ENCODE measurements at places on chromosomes 3 and 15. TPM values are rescaled to one million over a fixed set of nuclear protein-coding genes. Genes with fewer than 3 reads are reported as not detected.
A peak's percentile ranks its signal among the peaks of the same experiment; 100 is the strongest.

Gene CLDN1
- total RNA-seq: 5.7 TPM

Gene TPRA1
- 55.7 TPM for total RNA-seq

Gene SLC22A13
- 1.5 TPM for total RNA-seq

Gene RLBP1
- 0.93 TPM for total RNA-seq

Gene SPESP1
- 67.1 TPM for total RNA-seq

Gene AGBL1
- 0.37 TPM for total RNA-seq

Gene MESP1
- 6.0 TPM for total RNA-seq

Gene SST
- not detected for total RNA-seq

DNA sequence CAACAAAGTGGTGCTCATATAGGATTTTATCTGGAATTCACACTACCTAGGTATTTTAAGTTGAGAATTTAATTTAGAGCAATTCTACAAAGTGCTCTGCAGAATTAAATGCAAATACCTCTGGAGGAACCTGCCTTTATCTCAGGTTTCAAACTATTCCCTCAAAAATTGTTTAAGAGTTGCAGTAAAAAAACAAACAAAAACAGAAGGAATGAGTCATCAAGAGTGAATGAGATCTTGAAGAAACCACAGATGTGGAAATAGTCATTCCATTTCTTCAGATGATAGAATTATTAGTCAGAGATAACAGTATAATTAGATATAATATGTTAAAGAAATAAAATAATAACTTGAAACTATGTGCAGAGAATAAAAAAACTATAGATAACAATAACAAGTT lies 80.8 kb upstream of the SCN5A start:
- no peak for DNase-seq
- no peaks in the 10 kb centered on the region for H3K4me1 ChIP-seq
- H3K4me3 ChIP-seq: no peak overlapping the region
- H3K27ac ChIP-seq: no peak overlapping the region

DNA sequence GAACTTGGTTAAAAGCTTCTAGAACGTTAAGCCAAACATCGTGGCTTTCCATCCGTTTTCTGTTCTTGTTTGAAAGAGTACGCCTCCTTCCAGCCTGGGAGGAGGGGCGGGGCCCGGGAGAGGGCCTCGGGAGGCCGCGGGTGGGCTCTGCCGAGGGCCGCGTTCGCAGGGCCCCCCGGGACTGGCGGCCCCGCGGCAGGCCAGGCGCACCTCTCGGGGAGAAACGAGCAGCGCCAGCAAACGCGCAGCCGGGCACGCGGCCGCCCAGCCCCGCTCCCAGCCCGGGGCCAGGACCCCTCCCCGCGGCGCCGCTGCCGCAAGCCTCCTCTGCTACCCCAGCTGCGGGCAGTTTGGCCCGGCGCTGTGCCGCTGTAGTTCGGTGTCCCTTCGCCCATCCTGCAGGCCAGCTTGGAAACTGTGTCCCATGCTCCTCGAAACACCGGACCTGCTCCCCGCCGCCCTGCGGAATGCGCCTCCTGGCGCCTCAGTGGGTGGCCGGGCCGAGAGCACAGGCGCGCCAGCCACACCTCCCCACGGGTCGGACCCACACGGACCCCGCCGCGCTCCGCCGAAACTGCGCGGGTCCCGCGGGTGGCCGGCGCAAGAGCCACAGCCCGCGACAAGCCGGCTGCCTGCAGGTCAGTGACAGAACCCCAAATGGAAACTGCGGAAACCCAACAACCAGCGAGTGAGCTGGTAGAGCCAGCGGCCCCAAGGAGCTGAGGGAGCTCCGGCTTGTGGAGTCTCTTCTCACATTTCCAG lies 2.3 kb downstream of the OCA2 start:
- H3K36me3 ChIP-seq: no peaks in the 10 kb centered on the region
- H3K27ac ChIP-seq: peak overlapping the region; percentile 70
- peak overlapping the region; percentile 55 for H3K4me3 ChIP-seq
- DNase-seq: no peak

GRCh38 chr3:192130534-192131132 lies 596.7 kb downstream of the FGF12 start:
- H3K27me3 ChIP-seq: no peaks in the 10 kb centered on the region
- H3K4me3 ChIP-seq: no peak overlapping the region
- H3K27ac ChIP-seq: no peak overlapping the region
- H3K4me1 ChIP-seq: no peaks in the 10 kb centered on the region
- no peaks in the 10 kb centered on the region for H3K36me3 ChIP-seq

- no peak overlapping the region for H3K27ac ChIP-seq
- no peak for DNase-seq
- no peak overlapping the region for H3K4me3 ChIP-seq
- H3K27me3 ChIP-seq: no peaks in the 10 kb centered on the region
- H3K4me1 ChIP-seq: peaks cover 5% of the 10 kb centered on the region
Measured at GRCh38 chr15:63013052-63013808, 29.3 kb upstream of the TPM1 start.

DNA sequence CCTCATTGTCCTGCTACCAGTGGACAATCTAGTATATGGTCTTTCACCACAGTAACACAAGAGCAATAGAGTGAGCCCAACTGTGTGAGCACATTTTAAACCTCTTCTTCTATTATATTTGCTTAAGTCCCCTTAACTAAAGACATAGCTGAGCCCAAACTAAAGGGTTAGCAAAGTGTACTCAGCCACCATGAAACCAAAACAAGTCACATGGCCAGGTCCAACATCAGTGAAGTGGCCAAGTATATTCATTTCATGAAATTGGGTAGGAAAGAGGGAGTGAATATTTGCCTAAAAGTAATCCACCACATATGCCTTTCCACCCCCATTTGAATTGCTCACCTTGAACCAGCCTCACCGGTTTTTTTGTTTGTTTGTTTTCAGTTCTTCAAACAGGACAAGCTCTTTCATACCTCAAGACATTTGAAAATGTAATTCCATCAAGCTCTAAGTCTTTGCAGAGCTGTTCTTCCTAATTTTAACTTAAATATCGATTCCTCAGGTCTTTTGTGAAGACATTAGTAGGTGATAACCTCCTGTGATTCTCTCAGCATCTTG lies 327.0 kb upstream of the SEMA6D start:
- no peak overlapping the region for H3K4me3 ChIP-seq
- no peak overlapping the region for H3K27ac ChIP-seq
- H3K4me1 ChIP-seq: no peaks in the 10 kb centered on the region
- DNase-seq: no peak
- no peaks in the 10 kb centered on the region for H3K27me3 ChIP-seq

- no peaks in the 10 kb centered on the region for H3K36me3 ChIP-seq
- peaks cover under 1% of the 10 kb centered on the region for H3K4me1 ChIP-seq
- H3K27ac ChIP-seq: no peak overlapping the region
- no peak for DNase-seq
- no peak overlapping the region for H3K4me3 ChIP-seq
Measured at GRCh38 chr3:171326717-171327440, 133.3 kb downstream of the TNIK start.

GRCh38 chr3:18716101-18716500 lies 291.0 kb upstream of the SATB1 start:
- no peak overlapping the region for H3K4me3 ChIP-seq
- H3K27me3 ChIP-seq: no peaks in the 10 kb centered on the region
- H3K36me3 ChIP-seq: no peaks in the 10 kb centered on the region
- H3K27ac ChIP-seq: no peak overlapping the region

DNA sequence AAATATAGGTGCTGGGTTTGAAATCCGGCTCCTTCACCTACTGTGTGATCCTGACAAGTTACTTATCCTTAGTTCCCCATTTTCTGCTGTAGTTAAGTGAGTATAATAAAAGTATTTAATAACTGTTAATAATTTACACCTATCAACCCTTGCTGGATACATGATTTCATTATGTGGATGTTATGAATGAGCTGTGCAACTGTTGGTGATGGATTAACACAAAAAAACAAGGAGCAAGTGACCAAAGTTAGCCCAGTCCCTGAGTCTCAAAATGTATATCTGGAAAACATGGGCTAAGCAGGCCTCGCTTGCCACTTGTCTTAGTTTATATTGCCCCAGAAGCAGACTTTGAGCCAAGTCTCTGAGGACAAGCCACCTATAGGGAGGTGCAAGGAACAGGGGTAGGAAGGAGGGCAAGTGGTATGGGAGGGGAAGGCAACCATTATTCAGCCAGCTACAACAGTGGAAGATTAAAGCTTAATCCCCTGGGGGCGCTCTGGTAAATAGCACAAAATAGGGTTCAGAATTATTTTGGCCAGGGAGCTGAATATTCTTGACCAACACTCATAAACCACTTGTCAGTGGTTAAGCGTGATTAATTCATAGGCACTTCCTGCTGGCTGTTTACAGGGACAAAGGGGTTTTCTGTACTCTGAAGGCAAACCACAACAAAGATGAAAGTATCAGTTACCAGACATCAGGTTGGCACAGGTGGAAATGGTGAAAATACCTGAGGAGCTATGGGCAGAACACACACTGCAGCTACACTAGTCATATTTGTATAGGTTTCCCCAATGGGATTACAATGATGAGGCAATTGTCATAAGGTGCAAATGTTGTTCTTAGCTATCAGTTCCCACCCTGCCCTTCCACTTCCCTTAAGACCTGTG lies 76.2 kb downstream of the TRIM42 start:
- H3K4me3 ChIP-seq: no peak overlapping the region
- no peak overlapping the region for H3K27ac ChIP-seq
- H3K4me1 ChIP-seq: no peaks in the 10 kb centered on the region

- no peak overlapping the region for H3K27ac ChIP-seq
- no peak overlapping the region for H3K4me3 ChIP-seq
- no peak for DNase-seq
- H3K4me1 ChIP-seq: no peaks in the 10 kb centered on the region
- H3K36me3 ChIP-seq: no peaks in the 10 kb centered on the region
- H3K27me3 ChIP-seq: no peaks in the 10 kb centered on the region
Measured at GRCh38 chr3:24197809-24198208, 252.7 kb downstream of the NR1D2 start.

DNA sequence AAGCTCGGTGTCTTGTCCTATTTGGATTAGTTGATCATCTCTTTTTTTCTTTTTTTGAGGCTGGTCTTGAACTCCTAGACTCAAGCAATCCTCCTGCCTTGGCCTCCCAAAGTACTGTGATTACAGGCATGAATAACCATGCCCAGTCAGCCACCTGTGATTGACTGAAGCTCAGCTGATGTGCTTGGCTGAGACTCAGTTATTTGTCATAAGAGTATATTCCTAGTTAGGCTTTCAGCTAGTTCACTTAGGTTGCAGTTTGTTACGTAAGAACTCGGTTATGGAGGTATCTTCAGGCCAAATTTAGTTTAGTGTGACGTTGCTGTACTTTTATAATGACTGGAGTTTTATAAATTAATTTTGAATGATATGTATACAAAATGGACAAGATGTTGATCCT lies 365.0 kb downstream of the SV2B start:
- no peak for DNase-seq
- no peaks in the 10 kb centered on the region for H3K4me1 ChIP-seq
- no peaks in the 10 kb centered on the region for H3K27me3 ChIP-seq
- no peak overlapping the region for H3K4me3 ChIP-seq
- no peak overlapping the region for H3K27ac ChIP-seq

- no peak overlapping the region for H3K27ac ChIP-seq
- no peak for DNase-seq
- H3K4me1 ChIP-seq: no peaks in the 10 kb centered on the region
- no peaks in the 10 kb centered on the region for H3K36me3 ChIP-seq
- H3K27me3 ChIP-seq: no peaks in the 10 kb centered on the region
Measured at GRCh38 chr3:3087716-3088465, 22.3 kb downstream of the IL5RA start.

DNA sequence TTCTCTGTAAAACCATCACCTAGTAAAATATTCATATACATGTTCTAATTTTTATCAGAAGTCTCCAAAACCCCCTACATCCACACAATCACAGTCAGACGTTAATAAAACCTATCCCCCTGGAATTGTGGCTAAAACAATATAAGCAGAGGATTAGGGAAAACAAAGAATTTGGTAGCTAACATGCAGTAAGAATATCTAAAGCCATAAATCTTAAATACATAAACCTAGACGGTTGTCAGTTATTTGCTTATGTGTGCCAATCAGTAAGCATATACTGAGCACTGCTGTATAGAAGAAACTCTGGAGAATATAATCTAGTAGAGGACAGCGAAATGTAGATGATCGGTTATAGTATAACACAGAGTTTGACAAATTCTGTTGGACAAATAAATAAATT lies 232.2 kb downstream of the TBC1D5 start:
- no peaks in the 10 kb centered on the region for H3K27me3 ChIP-seq
- no peak overlapping the region for H3K27ac ChIP-seq
- no peak overlapping the region for H3K4me3 ChIP-seq

GRCh38 chr3:123941121-123941520 lies 19.9 kb downstream of the CCDC14 start:
- no peak for DNase-seq
- no peaks in the 10 kb centered on the region for H3K4me1 ChIP-seq
- no peak overlapping the region for H3K4me3 ChIP-seq
- H3K27me3 ChIP-seq: no peaks in the 10 kb centered on the region

GRCh38 chr3:48776854-48777253 lies 59.8 kb upstream of the IP6K2 start:
- H3K4me1 ChIP-seq: no peaks in the 10 kb centered on the region
- no peak overlapping the region for H3K27ac ChIP-seq
- H3K4me3 ChIP-seq: no peak overlapping the region
- H3K36me3 ChIP-seq: no peaks in the 10 kb centered on the region

GRCh38 chr3:66486202-66486601 lies 14.6 kb downstream of the LRIG1 start:
- peak overlapping the region; percentile 29 for H3K27ac ChIP-seq
- H3K27me3 ChIP-seq: no peaks in the 10 kb centered on the region
- no peak for DNase-seq
- H3K4me3 ChIP-seq: no peak overlapping the region
- peaks cover 13% of the 10 kb centered on the region for H3K4me1 ChIP-seq

GRCh38 chr3:132038198-132038825 lies 3.5 kb upstream of the CPNE4 start:
- no peaks in the 10 kb centered on the region for H3K36me3 ChIP-seq
- no peak for DNase-seq
- H3K4me3 ChIP-seq: no peak overlapping the region
- peaks cover 5% of the 10 kb centered on the region for H3K4me1 ChIP-seq

GRCh38 chr3:100076731-100077529 lies 37.4 kb downstream of the FILIP1L start:
- H3K4me3 ChIP-seq: no peak overlapping the region
- no peaks in the 10 kb centered on the region for H3K27me3 ChIP-seq
- no peaks in the 10 kb centered on the region for H3K36me3 ChIP-seq
- no peak overlapping the region for H3K27ac ChIP-seq

- no peak overlapping the region for H3K4me3 ChIP-seq
- no peaks in the 10 kb centered on the region for H3K27me3 ChIP-seq
- no peaks in the 10 kb centered on the region for H3K4me1 ChIP-seq
- no peak for DNase-seq
- H3K36me3 ChIP-seq: no peaks in the 10 kb centered on the region
Measured at GRCh38 chr3:151075869-151076562, 9.4 kb upstream of the MED12L start.

- DNase-seq: no peak
- H3K36me3 ChIP-seq: no peaks in the 10 kb centered on the region
- H3K4me3 ChIP-seq: no peak overlapping the region
- no peaks in the 10 kb centered on the region for H3K4me1 ChIP-seq
- no peaks in the 10 kb centered on the region for H3K27me3 ChIP-seq
Measured at GRCh38 chr15:65653801-65654521, 32.2 kb downstream of the SLC24A1 start.

GRCh38 chr15:65404186-65404872 lies 18.4 kb downstream of the IGDCC4 start:
- DNase-seq: no peak
- no peak overlapping the region for H3K27ac ChIP-seq
- no peaks in the 10 kb centered on the region for H3K36me3 ChIP-seq
- H3K4me3 ChIP-seq: no peak overlapping the region
- H3K4me1 ChIP-seq: peaks cover 16% of the 10 kb centered on the region

- DNase-seq: peak; percentile 66
- no peak overlapping the region for H3K4me3 ChIP-seq
- H3K36me3 ChIP-seq: no peaks in the 10 kb centered on the region
- peaks cover 72% of the 10 kb centered on the region for H3K4me1 ChIP-seq
- peak overlapping the region; percentile 86 for H3K27ac ChIP-seq
- no peaks in the 10 kb centered on the region for H3K27me3 ChIP-seq
Measured at GRCh38 chr3:52481819-52482521, 13.2 kb upstream of the STAB1 start.

All from testis (tissue), 5 donors.